ENCODE measurements at places on chromosomes 2 and 18.
A peak's percentile ranks its signal among the peaks of the same experiment; 100 is the strongest.

- no peak for DNase-seq
These were observed 180.6 kb upstream of the RBMS1 start for GRCh38 chr2:160674146-160674750.

DNA sequence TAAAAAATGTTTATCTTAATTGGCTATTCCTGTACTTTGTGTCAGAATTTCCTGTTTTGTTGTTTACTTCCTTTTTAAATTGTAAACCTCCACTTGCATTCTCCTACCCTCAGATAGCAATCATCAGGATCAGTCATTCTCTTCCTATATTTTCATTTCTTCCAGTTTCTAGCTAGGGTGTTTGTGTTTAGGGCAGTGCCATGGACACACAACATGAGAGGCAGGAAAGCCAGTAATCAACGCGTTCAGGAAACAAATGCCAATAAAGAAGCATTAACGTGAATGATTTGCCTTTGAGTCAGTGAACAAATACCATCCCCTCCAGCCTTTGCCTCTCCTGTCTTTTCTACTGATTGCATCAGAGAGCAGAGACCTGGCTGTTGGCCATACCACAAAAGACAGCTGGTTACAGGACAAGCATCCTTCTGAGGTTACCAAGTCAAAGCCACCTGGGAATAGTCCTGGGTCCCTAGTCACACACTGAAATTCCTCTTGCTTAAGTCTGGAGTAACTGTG, 56.7 kb upstream of the FHL2 start:
- no peak for DNase-seq

GRCh38 chr2:83782122-83782521, 677.0 kb downstream of the SUCLG1 start:
- DNase-seq = no peak

GRCh38 chr18:57122936-57123510, 23.9 kb upstream of the BOD1L2 start:
- no peak for DNase-seq

DNA sequence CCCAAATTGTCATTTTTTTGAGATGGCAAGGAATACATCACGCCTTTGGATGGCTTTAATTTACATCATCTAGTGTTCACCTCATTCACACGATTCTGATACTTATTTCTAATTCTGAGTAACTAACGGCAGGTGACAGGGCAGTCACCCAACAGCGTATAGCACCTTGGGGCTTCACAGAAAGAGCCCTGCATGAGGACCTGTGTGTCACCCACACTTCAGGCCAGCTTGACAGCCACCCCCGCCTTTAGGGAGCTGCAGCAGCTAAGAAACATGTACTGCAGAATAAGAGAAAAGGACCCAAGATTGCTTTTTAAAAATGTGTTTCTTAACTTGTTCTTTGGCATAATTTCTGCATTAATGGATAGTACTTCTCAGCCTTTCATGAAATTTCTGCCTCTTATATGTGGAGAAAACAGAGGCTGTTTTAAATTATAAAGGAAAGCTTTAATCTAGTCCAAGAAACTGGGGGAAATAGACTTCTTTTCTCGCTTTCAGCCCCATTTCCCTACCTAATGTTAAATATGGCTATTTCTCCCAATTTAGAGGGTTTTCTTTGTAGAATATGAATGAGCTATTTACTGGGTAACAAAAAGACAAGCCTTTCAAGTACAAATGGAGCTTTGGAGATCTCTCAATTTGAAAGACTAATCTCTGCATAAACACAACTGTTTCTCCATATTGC, 245.1 kb downstream of the LDLRAD4 start:
- DNase-seq = no peak

- no peak for DNase-seq
These were observed 8.1 kb downstream of the KLHL14 start for GRCh38 chr18:32764611-32765244.

DNA sequence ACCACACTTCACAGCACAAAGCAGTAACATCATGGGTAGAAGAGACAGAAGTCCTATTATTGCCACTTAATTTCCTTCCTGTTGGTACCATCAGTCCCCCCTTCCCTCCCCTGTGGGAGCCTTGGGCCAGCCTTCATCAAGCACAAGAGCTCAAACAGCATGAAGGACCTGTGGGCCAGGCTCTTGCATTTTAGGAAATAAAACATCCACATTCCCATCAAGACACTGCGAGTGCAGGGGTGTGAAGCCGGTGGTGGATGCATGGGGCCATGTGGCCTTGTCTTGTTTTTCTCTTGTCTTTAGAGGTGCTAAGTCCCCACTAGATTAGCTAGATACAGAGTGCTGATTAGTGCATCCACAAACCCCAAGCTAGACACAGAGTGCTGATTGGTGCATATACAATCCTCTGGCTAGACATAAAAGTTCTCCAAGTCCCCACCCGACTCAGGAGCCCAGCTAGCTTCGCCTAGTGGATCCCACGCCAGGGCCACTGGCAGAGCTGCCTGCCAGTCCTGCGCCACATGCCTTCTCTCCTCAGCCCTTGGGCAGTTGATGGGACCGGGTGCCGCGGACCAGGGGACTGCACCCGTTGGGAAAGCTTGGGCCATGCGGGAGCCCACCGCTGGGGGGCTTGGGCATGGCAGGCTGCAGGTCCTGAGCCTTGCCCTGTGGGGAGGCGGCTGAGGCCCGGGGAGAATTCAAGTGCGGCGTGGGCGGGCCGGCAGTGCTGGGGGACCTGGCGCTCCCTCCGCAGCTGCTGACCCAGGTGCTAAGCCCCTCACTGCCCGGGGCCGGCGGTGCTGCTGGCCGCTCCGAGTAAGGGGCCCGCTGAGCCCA, 14.7 kb upstream of the PXDN start:
- no peak for DNase-seq

DNA sequence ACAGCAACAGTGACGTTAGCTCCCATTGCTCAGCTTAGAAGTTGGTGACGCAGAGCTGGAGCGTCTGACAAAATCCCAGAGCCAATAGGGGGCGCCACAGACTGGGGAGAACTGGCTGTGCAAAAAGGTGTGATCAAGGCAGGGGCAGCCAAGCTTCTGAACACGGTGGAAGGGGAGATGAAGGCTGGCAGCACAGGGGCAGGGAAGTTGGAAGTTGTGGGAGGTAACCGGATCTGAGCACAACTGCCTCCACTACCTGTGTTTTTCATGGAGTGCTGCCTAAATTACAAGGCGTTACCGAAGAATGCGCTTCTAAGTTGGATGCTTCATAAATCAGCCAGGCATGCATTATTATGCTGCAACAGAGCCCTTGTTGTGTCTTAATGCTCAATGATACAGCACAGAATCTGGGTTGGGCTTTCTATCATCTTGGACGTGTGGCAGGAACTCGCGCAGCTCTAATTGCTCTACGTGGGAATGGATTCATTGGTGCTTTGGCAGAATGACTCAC, 370.0 kb downstream of the SLC4A3 start:
- DNase-seq = no peak

- no peak for DNase-seq
These were observed 330.1 kb downstream of the CYRIA start for GRCh38 chr2:16335604-16335930.

DNA sequence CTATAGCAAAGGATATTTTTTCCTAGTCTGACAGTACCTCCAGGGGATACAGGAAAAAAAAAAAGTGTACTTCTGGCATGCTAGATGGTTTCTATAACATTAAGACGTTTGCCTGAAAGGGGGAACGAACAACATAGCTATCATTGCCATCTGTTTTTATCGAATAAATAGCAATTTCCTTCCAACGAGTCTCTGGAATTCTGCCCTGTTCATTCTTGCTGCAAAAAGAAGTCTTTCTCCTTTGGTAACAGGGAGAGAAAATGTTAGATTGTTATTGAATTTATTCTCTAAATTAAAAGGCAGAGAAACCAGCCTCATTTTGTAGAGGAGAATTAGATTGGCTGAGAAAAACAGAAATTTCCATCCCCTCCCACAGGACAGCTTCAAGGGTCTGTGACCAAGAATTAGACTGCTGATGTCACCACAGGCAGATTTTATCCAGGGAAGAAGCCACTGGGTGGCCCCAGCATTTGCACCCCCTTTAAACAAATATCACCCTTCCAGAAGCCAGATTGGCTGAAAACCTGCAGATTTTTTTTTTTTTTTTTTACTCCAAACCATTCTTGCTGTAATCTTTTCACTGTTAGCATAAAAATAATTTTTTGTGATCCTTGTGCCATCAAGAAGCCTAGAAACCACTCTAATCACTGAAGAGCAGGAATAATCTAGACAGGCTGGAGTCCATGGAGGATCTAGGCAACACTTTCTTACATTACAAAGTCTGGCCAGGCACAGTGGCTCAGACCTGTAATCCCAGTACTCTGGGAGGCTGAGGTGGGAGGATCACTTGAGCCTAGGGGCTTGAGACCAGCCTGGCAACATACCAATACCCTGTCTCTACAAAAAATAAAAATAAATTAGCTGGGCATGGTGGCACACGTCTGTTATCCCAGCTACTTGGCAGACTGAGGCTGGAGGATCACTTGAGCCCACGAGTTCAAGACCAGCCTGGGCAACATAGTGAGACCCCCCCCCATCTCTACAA, 12.0 kb downstream of the WDFY1 start:
- no peak for DNase-seq

DNA sequence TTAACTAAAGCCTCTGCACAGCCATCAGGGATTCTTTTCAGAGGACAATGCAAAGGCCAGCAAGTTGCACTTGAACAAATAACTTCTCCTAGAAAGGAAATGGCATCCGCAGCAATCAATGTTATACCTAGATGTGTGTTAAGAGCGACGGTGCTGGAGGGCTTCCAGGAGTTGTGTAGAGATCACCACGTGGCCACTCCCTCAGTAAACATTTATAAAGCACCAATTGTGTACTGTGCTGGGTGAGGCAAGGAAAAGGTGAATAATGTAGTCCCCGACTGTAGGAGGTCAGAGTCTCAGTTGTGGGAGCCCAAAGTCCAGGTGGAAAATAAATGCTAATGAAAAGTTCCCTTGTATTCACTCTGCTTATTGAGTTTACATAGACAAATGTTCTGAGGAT, 135.0 kb downstream of the ALK start:
- DNase-seq = no peak

GRCh38 chr2:28390746-28391563, 1.7 kb upstream of the FOSL2 start:
- DNase-seq = no peak

GRCh38 chr2:102367331-102367971, 11.9 kb downstream of the IL18R1 start:
- peak; percentile 9 for DNase-seq

DNA sequence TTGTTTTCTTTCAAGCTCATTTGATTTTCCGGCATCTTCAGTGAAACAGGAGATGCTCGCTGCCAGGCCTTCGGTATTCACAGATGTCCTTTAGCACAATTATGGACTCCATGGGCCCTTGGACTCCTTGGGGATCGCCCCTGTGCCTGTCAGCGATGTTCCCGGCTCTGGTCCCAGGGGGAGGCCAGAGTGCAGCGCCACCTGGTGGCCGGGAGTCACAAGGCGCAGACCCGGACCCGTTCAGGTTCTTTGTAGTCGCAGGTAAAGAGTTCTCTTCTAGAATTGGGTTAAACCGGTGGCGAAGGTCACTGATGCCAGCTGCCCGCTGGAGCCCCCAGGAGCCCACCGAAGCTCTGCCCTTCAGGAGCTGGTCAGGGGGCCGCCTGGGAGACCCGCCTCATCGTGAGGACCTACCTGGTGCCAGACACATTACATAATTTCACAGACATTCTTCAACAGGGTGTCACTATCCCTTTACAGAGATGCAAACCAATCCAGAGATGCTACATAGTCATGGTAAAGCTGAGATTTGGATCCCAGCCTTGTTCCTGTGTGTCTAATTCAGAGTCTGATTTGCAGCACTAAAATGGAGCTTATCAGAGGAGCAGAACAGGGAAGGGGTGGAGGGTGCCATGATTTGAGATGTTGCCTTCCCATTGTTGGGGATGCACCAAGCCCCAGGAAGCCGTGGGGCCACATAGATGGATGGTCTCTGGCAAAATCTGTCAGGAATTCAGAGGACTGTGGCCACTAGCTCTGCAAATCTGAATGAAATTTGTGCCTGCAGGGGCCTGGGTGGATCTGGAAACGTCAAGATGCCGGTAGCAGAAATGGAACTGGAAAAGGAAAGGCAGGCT, 6.0 kb upstream of the INPP5D start:
- peak; percentile 51 for DNase-seq

- no peak for DNase-seq
These were observed 24.3 kb downstream of the WDSUB1 start for GRCh38 chr2:159262226-159262625.

- DNase-seq = no peak
These were observed 280 bp upstream of the CYP1B1 start for GRCh38 chr2:38076152-38076709.

GRCh38 chr2:38201784-38202183, 125.8 kb upstream of the CYP1B1 start:
- no peak for DNase-seq

DNA sequence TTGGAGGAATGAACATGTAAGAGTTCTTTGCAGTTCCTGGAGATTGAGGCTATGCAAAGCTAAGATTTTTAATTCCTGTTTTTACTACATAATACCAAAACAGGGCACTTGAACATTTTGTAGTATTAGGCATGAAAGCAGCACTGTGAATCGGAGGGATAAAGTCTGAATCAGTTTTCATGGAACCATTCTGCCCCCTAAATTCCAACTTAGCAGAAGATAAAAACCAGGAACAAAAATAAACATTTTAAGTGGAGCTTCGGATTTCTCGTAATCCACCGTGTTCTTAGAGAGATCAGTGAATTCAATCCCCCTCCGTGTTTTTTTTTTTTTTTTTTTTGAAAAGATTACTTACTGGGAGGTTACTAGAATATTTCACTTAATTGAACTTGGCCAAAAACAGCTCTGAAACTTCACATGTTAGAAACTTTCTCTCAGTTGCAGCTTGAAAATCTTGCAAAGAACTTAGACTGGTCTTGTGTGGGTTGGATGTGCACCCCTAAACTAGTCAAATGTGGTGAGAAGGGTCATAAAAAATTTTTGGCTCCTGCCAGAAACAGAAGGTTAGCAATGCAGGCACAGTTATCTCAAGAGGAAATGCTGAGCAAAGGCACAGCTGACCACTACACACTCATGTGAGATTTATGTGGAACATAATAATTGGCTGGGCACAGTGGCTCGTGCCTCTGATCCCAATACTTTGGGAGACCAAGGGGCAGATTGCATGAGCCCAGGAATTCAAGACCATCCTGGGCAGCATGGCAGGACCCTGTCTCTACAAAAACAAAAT, 145.4 kb upstream of the RNF152 start:
- no peak for DNase-seq

- no peak for DNase-seq
These were observed 17.4 kb downstream of the XDH start for GRCh38 chr2:31397094-31397493.

DNA sequence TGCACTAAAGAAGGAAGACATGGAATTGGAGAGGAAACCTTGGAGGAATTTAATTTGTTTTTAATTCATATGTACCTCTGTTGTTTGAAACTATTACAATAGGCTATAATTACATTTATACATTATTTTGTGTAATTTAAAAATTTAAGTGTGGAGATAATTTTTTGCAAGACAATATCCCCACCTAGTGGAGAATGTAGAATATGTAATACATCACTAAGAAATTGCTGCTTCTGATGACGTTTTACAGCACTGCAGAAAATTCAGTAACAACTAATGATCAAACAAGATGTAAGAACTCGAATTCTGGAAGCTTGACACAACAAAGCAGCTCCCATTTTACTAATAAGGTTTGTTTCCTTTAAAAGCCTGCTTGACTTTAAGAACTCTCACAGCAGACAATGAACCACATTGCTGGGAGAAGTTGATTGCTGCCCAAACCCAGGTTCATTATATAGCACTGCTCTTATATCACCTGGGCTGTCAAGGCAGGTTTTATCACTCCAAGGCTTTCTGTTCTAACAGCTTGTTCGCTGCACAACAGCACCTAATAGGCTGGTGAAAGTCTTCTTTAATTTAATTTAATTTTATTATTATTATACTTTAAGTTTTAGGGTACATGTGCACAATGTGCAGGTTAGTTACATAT, 53.4 kb downstream of the THADA start:
- DNase-seq = no peak

GRCh38 chr18:60406721-60407120, 34.1 kb upstream of the MC4R start:
- DNase-seq = no peak

Data from stimulated activated CD4-positive, alpha-beta T cell treated with anti-CD3 and anti-CD28 coated beads, Interleukin-2, amount 100 ng/mL, for 4 hours (primary cell).